ENCODE measurements at places on chromosomes 16 and 17.

GRCh38 chr16:55513616-55514015, 4.7 kb downstream of the LPCAT2 start:
- no peak for DNase-seq

- no peak for DNase-seq
Observed at GRCh38 chr16:54165912-54166865, 120.4 kb downstream of the IRX3 start.

DNA sequence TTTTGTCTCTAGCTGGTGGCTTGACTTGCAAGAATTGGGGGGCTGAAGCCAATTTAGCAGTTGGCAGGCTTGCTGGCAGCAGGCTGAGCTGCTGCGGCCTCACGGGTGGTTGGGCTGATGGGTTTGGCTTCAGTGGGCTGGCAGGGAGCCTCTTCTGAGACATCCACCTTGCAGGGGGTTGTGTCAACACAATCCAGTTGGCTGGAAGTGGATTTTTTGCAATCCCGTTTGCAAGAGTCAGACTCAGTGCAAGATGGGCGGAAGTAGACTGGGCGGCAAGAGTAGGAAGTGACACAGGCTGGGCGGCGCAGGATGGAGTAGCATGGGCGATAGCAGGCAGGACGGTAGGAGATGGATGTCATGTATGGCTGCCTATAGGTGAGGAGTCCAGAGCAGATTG, 1.5 kb downstream of the KRTAP16-1 start:
- no peak for DNase-seq

GRCh38 chr17:36675250-36675649, 73.9 kb downstream of the MRM1 start:
- no peak for DNase-seq

DNA sequence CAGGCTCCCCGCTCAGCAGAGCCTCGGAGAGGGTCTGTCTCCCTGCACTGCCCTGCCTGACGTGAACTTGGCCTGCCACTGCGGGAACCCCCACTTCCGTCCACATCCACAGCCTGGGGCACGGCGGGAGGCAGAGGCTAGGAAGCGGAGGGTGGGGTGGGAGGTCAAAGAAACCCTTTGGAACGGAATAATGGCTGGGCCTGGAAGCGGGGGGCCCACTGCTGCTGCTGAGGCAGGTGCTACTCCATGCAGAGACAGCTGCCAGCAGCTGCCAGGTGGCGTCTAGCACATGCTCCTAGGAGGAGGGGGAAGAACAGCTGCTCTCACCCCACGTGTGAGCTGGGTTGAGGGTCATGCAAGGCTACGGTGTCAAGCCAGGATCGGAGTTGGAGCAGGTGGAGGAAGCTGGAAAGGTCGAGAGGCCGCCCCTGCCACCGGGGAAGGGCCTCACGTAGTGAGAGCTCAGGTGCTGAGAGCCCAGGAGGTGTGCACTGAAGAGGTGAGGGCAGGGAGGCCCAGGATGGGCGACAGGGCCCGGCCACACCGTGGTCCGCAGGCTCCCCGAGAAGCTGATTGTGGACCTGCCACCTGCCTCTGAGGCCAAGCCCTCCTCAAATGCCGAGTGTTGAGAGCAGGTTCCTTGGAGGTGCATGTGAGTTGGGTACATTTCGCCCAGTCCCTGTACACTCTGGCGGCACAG, 9.8 kb downstream of the FSCN2 start:
- no peak for DNase-seq

DNA sequence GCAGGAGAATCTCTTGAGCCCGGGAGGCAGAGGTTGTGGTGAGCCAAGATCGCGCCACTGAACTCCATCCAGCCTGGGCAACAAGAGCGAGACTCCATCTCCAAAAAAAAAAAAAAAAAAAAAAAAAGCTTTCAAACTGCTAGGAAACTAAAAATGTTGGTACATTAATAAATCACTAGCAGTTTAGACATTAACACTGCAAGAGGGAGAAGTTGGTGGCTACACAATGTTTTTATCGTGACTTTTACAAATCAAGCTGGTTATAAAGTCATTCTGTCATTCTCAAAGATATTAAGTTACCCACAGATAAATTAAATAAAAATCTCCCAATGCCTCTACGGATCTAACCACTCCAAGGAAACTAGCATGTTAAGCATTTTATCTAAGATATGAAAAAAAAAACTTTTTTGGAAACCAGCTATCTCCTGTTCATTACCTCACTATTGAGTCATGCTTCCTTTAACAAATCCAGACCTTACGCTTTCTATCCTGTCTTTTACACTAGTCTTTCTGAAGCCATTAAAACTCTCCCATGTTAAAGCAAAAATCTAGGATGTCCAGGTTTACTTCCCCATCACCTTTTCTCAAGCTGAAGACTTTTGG, 85.9 kb upstream of the SMURF2 start:
- DNase-seq = no peak

GRCh38 chr16:17459903-17460521, 10.7 kb downstream of the XYLT1 start:
- no peak for DNase-seq

DNA sequence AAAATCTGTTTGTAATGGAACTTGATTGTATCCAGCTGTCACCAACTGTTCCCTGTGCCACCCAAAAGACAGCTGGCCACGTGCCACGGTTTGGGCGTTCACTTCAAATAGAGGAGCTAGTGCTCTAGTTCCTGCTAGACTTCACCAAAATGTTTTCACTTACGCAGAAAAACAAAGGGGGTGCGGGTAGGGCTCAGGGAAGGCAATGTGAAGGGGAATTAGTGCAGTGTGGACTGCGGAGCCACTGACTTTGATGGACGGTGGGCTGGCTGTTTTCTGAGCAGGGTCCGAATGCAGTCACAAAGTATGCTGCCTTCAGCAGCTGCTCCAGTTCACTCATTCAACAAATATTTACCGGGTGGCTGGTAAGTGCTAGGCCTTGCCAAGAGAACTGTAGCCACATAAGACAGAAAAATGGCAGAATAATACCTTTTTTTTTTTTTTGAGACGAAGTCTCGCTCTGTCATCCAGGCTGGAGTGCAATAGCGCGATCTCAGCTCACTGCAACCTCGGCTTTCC, 7.6 kb upstream of the CYTH1 start:
- DNase-seq = no peak

DNA sequence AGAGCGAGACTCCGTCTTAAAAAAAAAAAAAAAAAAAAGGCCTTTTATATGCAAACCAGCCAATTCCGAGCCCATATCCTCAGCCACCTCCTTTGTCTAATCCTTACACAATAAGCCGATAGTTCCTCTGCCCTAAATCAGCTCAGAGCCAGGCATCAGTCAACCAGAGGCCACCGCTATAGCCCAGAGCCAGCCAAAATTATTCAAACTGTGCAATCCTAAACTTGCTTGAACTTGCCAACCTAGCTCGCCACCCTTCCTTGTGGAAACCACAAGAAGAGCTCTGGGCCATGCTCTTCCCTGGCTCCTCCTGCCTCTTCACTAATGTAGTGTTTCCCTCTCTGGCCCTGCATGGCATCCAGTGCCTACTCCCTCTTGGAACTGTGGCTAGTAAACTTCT, 17.7 kb downstream of the ITGAL start:
- DNase-seq = no peak

DNA sequence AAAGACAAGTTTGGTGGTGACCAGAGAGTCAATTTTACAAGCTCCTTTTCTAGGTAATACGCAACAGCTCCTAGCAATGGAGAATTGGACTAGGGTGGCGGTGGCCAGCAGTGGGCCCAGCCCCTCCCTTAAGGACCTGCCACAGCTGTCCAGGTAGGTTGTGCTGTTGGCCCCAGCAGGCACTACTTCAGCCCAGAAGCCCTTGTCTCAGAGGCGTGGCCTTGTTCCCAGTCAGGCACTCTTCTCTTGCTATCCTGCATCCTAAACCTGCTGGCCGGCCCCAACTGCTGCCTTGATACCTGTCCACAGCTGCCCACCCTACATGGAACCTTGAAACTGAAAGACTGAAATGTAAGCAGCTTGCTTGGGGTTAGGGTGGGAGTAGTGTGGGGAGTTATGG, 989 bp upstream of the GALK1 start:
- no peak for DNase-seq

- DNase-seq = no peak
Observed at GRCh38 chr16:79659344-79659743, 58.8 kb upstream of the MAF start.

DNA sequence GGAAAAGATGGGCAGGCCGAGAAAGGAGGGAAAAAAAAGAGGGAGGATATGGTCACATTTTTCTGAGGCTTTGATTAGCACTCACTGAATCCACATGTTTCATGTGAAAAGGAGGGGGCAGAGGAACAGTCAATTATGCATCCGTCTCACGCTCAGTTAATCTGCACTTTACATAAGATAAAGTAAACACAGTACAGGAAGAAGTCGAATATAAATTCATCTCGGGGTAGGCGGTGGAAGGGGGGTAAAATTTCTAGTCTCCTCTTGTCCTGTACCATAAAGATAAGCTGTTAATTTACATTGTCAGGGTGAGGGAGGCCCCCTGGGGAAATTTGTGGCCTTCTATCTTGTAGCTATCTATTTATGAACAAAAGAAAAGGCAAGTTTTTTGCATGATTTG, 73.1 kb upstream of the CES5A start:
- DNase-seq = no peak

- DNase-seq = no peak
Observed at GRCh38 chr16:52099382-52099781, 447.6 kb downstream of the TOX3 start.

GRCh38 chr17:15501793-15502192, 34.4 kb upstream of the CDRT4 start:
- no peak for DNase-seq

- no peak for DNase-seq
Observed at GRCh38 chr17:17382971-17383370, 79.8 kb downstream of the NT5M start.

- DNase-seq = no peak
Observed at GRCh38 chr17:29642171-29642611, 19.5 kb upstream of the CORO6 start.

GRCh38 chr16:7051591-7052349, 280.9 kb upstream of the RBFOX1 start:
- no peak for DNase-seq

- DNase-seq = no peak
Observed at GRCh38 chr16:23134274-23134673, 15.0 kb downstream of the USP31 start.

DNA sequence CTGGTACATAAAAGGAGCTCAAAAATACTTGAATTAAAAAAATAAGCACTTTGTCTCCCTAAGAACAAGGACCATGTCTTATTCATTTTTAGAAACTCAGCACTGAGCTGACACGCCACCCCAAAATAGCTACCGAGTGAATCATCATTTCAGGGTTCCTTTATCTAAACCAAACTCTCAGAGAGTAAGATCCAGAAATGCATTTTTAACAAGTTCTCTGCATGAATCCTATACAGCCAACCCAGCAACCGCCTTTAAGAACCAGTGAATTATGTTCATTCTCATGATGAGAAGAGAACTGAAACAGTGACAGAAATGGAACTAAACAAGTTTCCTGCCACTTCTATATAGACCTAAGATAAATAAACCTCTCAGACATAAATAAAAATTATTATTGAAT, 8.7 kb downstream of the C16orf87 start:
- no peak for DNase-seq

- peak; percentile 17 for DNase-seq
Observed at GRCh38 chr17:30005709-30006320, 64.4 kb downstream of the EFCAB5 start.

- peak; percentile 95 for DNase-seq
Observed at GRCh38 chr17:49968405-49969133, 421 bp upstream of the DLX4 start.

- peak; percentile 36 for DNase-seq
Observed at GRCh38 chr17:45221081-45222013, at the start of gene FMNL1. Gene FMNL1, plus strand, starts transcription at chr17:45221885. Its CDS starts 240 bp downstream, at chr17:45222125.

DNA sequence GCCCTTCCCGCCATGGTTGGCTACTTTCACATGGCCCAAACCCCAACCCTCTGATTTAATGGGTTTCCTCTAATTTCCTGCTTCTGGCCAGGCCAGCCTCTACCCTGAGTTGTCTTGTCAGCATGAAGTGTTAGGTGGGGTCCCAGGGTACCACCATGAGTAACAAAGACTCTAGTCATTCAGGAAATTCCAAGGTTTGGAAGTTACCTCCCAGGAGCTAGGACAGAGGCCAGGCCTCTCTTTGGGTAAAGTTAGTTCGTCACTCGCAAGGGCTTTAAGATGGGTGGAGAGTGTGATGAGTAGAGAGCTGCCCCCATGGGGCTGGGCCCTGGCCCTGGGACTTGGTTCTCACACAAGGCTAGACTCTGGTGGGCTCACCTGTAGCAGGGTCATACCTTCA, 54.6 kb downstream of the PLD6 start:
- DNase-seq = no peak

GRCh38 chr17:31524926-31525800, 133.7 kb downstream of the RAB11FIP4 start:
- peak; percentile 74 for DNase-seq

GRCh38 chr17:31631766-31632165, 227.3 kb downstream of the COPRS start:
- no peak for DNase-seq

DNA sequence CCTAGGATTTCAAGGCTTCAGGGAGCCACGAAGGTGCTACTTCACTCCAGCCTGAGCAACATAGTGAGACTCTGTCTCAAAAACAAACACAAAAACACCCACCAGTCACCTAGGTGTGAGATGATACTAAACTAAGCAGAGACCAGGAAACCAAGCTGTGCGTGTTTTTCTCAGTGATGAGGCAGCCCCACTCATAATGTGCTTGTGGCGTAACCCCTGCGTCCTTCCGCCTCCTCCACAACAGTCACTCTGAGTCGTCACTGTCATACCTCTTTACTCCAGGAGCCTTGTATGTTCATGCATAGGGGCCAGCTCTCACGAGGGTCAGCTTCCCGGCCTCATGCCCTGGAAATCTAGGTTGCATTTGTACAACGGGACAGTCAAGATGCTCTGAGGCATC, 31.1 kb upstream of the SLC47A1 start:
- no peak for DNase-seq

DNA sequence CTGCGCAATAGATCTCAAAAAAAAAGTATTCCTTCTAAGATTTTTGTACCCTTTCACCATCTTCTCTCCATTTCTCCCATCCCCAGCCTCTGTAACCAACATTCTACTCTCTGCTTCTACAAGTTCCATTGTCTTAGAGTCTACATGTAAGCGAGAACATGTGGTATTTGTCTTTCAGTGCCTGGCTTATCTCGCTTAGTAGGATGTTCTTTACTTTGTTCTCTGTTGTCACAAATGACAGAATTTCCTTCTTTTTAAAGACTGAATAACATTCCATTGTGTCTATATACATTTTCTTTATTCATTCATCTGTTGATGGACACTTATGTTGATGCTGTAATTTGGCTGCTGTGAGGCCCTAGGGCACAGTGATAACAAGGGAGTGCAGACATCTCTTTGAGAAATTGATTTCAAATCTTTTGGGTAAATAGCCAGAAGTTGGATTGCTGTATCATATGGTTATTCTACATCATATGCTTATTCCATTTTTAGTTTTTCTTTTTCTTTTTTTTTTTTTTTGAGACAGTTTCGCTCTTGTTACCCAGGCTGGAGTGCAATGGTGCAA, 37.7 kb upstream of the MYH10 start:
- no peak for DNase-seq

- peak; percentile 93 for DNase-seq
Observed at GRCh38 chr17:75619506-75620431, 13.5 kb upstream of the SMIM5 start.
